ENCODE measurements at places on chromosomes 3 and 15.

DNA sequence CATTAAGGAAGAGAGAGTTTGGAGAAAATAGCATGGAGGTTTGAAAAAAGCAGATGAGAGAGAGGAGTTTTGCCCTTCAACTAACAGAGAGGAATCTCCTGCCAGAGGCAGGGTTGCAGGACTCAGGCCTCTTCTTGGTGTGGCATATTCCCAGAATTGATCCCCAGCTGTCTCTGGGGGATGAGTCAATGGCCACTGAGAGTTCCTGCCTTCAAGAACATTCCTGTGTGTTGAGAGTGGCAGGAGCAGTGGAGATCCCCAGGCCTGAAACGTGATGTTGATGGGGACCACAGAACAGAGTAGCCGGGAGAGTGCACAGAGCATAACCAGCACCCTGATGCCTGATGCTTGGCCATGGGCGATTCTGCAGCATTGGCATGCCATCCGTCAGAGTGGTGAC, 348.4 kb upstream of the THBS1 start:
- DNase-seq: no peak

GRCh38 chr3:127371334-127371733, 83.5 kb upstream of the PRR20G start:
- no peak for DNase-seq

DNA sequence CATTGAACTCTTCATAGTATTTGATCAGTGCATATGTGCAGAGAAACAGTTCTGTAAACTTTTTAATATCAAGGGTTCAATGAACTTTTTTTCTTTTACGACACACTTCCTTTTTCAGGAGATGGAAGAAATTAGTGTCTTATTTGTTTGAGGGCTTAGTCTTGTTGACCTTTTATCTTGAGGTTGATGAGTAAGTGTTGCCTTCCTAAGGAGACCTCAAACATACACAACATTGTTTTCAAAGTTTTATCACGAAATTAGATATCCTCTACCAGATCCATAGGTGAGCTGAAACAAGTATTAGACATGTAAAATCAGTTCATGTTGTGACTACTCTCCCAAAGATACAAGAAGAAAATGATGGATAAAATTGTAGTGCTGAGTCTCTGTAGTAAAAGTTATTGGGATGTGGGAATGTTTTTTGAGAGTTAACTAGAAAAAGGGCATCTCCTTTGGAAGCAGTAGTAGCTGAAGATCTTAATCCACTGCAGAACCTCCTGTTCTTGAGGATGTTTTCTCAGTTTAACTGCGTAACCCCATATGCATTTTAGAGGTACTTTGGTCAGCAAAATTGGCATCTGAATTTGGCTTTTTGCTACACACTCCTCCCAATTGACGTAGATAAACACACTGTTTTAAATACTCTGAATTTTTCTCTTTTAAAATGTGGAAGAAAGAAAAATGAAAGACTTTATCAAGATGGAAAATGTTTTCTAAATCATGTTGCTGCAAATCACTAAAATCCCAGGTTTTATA, 116.8 kb downstream of the GALK2 start:
- no peak for DNase-seq

DNA sequence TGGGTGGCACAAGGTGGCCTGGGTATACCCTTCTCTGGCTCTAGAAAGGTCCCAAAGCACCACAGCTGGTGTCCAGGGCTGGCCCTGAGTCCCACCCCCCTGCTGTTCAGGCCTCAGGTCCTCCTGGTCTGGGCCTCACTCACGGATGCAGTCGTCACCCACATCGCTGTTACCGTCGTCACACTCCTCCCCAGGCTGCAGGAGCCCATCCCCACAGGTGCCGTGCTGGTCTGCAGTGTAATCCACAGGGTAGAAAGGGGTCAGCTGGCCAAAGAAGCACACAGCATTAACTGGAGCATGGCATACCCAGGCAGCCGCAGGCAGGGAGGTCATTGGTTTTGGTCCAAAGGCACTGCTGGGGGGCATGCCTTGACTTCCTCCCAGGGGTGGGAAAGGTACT, 28.4 kb downstream of the EAF1 start:
- DNase-seq: no peak

DNA sequence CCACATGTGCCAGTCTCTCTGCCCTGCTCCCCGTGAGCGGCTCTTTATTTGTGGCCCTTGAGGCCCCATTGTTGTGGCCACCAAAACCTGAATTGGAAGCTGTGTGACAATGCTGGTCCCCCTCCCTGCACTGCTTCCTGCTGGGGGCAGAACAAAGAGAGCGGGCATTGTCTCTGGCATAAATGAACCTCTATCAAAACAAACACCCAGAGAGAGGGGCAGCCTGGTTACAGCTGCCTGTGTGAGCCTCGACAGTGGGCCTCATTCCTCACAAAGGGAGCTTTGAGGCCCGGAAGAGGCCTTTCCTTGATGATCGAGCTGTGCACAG, 152.9 kb downstream of the IGF1R start:
- no peak for DNase-seq
